ENCODE measurements at places on chromosomes 1 and 21. TPM values are rescaled to one million over a fixed set of nuclear protein-coding genes. Genes with fewer than 3 reads are reported as not detected.

The KCNE2 gene
- total RNA-seq = 0.27 TPM

The SLAMF8 gene
- total RNA-seq = 1.7 TPM

The NPR1 gene
- 0.07 TPM for total RNA-seq

The PLA2G2D gene
- total RNA-seq = not detected

The OR10K2 gene
- not detected for total RNA-seq

- DNase-seq = no peak
- no peak overlapping the region for H3K4me3 ChIP-seq
- H3K27me3 ChIP-seq = no peaks in the 10 kb centered on the region
- H3K36me3 ChIP-seq = no peaks in the 10 kb centered on the region
Observed at GRCh38 chr1:9349331-9349851, 56.7 kb downstream of the SPSB1 start.

DNA sequence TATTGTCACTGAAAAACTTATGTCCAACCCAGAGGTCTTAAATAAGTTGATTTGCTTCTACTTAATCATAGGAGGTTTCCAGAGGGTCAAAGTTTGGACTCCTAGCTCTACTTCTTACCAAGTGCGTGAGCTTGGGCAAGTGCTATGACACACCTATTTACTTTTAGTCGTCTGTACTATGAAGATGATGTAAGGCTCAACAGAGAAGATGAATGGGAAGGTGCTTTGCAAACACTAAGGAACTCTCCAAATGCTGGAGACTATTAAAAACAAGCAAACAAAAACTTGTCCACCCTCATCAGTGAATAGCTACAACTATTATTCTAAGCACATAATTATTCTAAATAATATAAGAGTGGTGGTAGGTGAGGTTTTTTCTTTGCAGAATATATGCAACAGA lies 232.3 kb upstream of the USP24 start:
- H3K4me3 ChIP-seq = no peak overlapping the region
- no peaks in the 10 kb centered on the region for H3K36me3 ChIP-seq
- peaks cover 15% of the 10 kb centered on the region for H3K4me1 ChIP-seq
- no peak overlapping the region for H3K27ac ChIP-seq
- no peak for DNase-seq

DNA sequence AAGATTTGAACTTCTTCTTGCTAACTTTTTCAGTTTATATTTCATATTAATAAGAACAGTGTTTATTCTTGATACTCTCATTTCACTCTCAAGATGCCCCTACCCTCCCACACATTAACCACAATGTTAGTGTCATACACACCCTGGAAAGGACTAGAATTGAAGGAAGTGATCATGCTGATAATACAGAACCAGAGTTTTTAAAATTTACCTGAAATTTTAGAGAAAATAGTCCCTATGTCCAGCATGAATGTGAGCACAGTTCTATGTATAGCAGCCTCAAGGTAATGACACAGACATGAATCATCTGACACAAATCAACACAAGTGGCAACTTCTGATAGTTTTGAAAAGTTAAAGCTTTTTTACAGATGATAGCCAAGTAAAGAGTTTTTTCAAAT lies 26.0 kb downstream of the RGS1 start:
- no peak overlapping the region for H3K27ac ChIP-seq
- no peaks in the 10 kb centered on the region for H3K36me3 ChIP-seq
- peaks cover 5% of the 10 kb centered on the region for H3K4me1 ChIP-seq
- peak; percentile 39 for DNase-seq

GRCh38 chr1:184593597-184593996 lies 161.1 kb downstream of the EDEM3 start:
- no peaks in the 10 kb centered on the region for H3K36me3 ChIP-seq
- no peaks in the 10 kb centered on the region for H3K27me3 ChIP-seq
- no peak for DNase-seq
- no peak overlapping the region for H3K27ac ChIP-seq
- H3K4me1 ChIP-seq = peaks cover 3% of the 10 kb centered on the region
- H3K4me3 ChIP-seq = no peak overlapping the region

DNA sequence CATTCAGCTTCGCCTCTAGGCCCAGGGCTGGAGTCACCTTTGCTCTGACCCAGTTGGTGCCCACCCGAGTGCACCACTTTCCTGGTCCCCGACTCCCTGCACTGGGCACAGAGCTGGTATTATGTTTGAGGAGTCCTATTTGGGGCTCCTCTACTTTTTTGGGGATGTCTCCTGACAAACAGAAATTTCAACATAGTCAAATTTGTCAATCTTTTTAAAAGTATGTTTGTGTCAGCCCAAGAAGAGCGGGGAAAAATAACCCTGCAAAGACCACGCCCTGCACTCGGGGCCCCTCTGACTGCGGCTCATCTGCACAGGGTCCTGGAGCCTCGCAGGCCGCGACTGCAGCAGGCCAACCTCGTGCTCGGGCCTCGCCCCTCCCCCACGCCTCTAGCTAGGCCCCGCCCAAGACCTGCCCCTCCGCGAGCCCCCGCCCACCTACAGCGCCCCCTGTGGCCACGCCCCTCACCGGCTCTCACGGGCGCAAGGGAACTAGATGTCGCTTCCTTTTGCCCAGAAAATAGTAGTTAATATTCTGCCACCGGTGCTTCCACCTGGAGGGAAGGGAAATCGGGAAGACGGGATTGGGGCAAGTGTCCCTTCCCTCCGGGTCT lies 11.4 kb downstream of the FAM229A start:
- H3K27me3 ChIP-seq = peaks cover 3% of the 10 kb centered on the region
- DNase-seq = no peak
- H3K4me3 ChIP-seq = peak overlapping the region; percentile 62
- H3K27ac ChIP-seq = peak overlapping the region; percentile 39
- H3K4me1 ChIP-seq = peaks cover 31% of the 10 kb centered on the region

DNA sequence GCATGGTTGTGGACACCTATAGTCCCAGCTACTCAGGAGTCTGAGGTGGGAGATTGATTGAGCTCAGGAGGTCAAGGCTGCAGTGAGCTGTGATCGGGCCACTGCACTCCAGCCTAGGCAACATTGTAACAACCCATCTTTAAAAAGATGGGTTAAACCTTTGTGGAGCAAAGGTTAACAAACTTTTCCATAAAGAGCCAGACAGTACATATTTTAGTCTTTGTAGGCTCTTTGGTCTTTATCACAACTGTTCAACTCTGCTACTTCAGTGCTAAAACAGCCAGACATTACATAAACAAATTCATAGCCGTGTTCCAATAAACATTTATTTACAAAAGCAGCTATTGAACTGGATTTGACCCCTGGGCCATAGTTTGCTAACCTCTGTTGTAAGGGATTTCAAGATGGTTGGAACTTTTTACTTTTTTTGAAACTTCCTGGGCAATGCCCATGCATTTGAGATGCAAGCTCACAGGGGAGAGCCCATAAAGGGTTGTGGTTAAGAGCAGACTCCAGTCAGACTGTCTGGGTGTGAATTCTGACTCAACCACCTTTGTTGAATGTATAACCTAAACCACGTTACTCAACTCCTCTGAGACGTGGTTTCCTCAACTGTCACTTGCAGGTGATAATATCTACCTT lies 10.8 kb downstream of the INAVA start:
- no peaks in the 10 kb centered on the region for H3K4me1 ChIP-seq
- no peaks in the 10 kb centered on the region for H3K36me3 ChIP-seq
- no peak overlapping the region for H3K4me3 ChIP-seq
- DNase-seq = peak; percentile 36
- H3K27ac ChIP-seq = no peak overlapping the region
- no peaks in the 10 kb centered on the region for H3K27me3 ChIP-seq

DNA sequence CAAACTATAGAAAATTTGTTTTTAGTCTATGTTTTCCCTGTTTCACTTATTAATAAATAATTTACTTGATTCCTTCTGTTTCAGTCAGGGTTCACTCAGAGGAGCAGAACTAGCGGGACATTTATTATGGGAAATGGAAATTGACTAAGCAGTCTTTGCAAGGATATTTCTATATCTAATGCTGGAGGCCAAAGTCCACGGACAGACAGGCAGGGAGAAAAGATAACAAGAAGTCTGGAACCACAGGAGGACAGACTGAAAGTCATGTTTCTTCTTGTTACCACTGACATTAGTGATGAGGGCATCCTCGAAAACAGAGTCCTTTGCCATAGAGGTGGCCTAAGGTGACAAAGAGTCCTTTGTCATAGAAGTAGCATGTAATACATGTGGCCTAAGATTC lies 744.5 kb upstream of the TMPRSS15 start:
- no peaks in the 10 kb centered on the region for H3K27me3 ChIP-seq
- no peaks in the 10 kb centered on the region for H3K4me1 ChIP-seq
- no peak overlapping the region for H3K4me3 ChIP-seq
- H3K27ac ChIP-seq = no peak overlapping the region
- DNase-seq = no peak
- H3K36me3 ChIP-seq = no peaks in the 10 kb centered on the region

GRCh38 chr1:210801501-210801900 lies 332.4 kb downstream of the KCNH1 start:
- no peak overlapping the region for H3K4me3 ChIP-seq
- DNase-seq = no peak
- H3K27ac ChIP-seq = no peak overlapping the region
- H3K36me3 ChIP-seq = no peaks in the 10 kb centered on the region
- no peaks in the 10 kb centered on the region for H3K4me1 ChIP-seq
